ENCODE measurements at places on chromosomes 7 and 10.

DNA sequence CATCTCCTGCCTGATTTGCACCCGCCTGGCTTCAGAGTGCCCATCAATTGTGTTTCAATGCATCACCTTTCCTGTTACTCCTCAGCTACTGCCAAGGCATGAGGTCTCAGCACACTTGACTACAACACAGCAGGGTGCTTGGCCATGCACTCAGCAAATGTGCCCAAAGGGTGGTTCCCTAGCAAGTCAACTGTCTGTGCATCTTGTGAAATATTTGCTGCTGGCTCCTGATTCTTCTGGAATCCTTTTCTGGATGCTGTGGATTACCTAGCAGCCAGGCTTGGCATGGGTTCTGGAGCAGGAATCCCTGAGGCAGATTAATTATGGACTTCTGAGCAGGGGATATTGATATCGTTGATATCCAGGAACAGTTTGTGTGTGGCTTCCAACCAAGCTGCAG is 662.6 kb upstream of the MGMT start:
- no peak for DNase-seq

DNA sequence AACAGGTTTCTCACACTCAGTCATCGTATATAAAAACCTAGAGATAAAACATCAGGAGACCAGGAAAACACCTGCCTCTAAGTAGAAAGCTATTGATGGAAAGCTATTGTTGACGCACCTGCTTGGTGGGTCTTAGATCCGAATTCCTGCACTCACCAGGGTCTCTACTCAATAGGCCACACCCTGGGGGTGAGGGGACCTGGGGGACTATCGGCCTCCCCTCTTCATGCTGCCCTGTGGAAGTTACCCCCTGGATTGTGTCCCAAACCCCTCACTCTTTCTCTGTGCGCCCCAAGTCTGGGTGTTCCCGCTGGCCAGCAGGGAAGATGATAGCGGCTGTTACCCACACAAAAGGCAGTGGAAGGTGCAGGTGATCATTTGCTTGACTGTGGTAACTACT is 313.0 kb downstream of the WDR37 start:
- DNase-seq: no peak

DNA sequence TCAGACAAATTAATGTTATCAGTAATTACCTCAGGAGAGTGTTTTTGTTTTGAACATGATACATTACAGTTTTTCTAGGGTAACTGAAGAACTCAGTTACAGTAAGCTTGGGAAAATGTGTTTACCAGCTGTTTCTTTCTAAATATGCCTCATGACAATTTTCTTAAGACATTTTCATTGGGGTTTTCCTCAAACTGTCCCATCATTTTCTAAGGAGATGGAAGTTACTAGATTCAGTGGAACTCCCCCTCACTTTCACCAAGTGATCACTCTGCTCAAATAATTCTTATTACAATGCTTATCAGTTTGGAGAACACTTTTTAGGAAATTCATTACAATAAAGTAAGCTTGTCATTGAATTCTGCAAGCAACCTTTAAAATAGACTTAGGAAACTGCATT is 6.4 kb upstream of the SPAG6 start:
- DNase-seq: no peak

DNA sequence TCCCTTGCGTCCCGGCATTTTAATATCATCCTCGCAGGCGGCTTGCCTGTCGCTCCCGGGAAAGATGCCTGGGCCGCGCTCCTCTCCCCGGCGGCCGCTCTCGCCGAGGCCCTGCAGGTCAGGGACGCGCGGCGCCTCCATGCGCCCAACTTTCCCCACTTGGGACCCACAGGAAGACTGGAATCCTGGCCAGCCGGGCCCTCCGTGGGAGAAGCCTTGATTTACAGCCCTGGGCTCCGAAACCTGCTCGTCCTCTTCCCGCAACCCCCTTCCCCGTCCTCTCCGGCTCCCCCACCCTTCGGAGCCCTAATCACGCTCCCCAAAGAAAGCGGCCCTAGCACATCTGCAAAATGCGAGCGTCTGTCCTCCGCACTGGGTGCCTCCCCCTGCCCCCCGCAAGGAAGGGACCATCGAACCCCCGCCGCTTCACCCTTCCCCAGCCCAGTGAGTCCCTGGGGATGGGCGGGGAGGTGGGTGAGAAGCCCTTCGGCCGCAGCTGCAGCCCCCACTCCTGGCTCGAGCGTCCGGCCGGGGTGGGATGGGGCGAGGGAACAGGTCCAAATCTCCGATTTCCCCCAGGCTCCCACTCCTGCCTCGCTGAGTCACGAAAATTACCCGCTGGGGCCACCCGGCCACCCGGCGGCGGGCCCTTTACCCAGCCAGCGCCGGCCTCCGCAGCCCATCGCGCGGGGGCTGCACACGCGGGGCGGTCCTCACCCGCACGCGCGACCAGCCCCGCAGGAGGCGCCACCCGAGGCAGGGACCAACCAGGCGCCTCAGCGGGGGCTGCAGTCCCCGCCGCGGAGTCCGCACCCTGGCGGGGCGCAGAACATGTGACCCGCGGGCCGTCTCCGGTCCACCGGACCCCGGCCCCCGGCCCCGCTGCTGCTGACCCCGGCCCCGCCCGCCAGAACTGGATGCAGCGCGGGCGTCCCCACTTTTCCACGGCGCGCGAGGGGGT is 695 bp downstream of the HSPA12A start:
- no peak for DNase-seq

GRCh38 chr7:155959894-155960293 is 147.6 kb upstream of the SHH start:
- DNase-seq: peak; percentile 63

DNA sequence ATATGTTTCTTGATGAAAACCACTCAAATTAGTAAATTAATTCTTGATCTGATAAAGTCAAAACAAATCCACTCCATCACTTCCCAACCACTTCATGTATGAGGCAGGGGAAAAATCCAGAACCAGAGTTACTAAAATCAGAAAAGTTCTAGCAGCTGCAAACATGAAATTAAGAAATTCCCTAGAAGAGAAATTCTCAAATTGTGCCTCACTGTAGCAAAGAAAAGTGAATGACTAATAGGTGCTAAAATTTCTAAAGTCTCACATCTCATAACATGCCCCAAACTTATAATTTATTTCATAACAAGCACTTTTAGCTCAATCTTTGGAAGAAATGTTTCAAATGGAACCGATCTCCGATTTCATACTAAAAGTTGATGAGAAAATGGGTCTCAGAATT is 345.0 kb upstream of the AOAH start:
- DNase-seq: no peak

DNA sequence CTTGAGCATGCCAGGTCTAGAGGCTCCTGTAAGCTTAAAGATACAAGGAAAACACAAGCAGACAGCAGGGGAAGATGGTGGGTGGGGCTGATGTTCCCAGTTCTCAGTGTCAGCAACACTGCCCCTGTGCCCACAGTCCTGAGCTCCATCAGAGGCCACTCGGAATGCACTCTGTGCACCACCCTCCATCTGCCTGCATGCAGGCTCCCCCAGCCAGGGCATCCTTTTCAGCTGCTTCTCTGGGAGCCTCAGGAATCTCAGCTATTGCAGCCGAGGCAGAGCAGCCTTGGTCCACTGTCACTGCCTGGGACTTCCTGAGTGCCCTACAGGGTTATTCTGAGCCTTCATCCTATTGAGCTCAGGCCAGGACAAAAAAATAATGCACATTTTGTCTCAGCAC is 22.2 kb downstream of the LBX1 start:
- no peak for DNase-seq

DNA sequence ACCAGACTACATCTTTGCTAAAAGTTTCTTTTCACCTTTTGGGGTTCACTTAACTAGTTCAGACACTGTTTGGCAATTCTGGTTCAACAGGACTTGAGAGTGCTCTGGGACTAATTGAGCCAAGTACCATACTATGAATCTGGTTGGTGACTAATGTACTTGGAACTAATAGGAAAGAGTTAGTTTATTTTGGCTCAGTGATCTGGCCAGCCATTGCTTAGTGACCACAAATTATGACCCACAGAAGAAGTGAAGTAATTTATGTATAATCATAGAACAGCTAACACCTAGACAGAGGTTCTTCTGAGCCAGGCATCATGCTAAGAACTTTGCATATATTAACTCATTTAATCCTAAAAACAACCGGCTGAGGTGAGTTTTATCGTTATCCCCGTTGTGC is 126.5 kb upstream of the JCAD start:
- no peak for DNase-seq

- DNase-seq: no peak
These were observed 69.4 kb downstream of the DNAJB6 start for GRCh38 chr7:157405914-157406810.

- no peak for DNase-seq
These were observed 27.7 kb upstream of the MYH16 start for GRCh38 chr7:99244939-99245338.

DNA sequence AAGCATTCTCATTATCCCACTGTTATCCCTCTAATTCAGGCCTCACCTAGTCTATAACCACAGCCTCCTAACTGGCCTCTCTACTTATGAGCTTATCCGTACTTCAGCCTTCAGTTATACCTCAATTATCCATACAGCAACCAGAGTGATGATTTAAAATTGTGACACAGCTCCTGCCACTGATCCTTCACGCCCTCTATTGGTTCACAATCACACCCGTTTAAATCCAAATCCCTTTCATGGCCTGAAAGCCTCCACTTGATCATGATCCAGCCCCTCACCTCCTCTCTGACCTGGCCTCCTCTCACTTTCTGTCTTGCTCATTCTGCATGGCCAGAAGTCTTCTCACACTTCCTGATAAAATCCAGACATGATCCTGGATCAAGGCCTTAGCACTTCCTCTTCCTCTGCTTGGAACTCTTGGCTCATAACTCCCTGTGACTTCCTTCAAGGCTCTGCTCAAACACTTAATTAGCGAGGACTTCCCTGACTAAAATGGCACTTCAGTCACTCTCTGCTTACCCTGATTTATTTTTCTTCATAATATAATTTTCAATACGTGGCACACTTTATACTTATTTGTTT is 19.0 kb upstream of the TMEM26 start:
- no peak for DNase-seq

DNA sequence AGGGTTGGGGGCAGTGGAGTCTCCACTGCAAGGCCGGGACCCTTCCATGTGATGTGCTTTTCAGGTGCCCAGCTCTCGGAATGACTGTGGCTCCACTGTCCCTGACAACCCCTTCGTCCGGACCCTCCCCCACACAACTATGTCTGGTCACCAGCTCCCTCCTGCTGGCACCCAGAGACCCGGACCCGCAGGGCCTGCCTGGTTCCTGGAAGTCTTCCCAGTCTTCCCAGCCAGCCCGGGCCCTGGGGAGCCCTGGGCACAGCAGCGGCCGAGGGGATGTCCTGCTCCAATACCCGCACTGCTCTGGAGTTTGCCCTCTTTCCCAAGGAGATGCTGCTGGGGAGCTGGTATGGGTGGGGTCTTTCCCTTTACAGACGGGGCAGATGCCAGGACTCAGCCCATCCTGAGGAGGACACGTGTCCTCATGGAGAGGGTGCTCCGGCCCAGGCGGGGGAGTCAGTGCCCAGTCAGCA is 5.5 kb downstream of the ATP6V0E2 start:
- no peak for DNase-seq

DNA sequence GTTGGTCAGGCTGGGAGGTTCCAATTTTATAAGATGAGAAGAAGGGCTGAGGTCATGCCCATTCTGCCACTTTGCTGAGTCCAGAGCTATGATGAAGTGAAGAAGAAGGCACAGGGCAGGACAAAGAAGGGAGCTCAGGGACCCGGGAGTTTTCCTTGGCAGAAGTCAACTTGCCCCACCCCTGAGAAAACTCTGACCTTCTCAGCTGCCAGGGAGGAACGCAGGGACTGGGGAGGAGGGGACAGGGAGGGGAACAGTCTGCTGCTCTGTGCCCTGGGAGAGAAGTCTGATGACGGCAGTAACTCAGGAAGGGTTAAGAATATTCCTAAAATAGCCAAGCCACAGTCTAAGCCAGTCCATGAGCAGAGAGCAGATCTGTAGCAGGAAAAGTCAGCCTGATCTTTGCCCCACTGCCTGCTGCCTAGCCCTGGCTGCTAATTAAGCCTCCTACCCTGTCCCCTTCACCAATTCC is 11.7 kb downstream of the ADIRF start:
- DNase-seq: no peak

- no peak for DNase-seq
These were observed 281.5 kb downstream of the GRID1 start for GRCh38 chr10:86085136-86085535.

DNA sequence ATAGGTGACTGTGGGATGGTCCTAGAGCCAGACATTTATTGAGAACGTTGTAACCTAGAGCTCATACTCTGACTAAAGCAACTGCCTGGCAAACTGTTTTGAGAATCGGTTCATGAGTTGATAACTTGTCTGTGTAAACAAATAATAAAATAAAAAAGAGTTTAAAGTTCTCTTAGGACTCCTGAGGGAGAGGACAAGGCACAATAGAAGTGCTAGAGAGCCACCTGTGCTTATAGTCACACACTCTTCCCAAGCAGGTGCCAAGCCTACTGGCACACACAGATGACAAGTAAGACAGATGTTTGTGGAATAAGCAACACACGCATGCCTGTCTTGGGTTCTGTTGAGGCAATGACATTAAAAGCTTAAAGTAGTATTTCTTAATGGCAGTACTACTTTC is 7.9 kb downstream of the EDRF1 start:
- DNase-seq: no peak

DNA sequence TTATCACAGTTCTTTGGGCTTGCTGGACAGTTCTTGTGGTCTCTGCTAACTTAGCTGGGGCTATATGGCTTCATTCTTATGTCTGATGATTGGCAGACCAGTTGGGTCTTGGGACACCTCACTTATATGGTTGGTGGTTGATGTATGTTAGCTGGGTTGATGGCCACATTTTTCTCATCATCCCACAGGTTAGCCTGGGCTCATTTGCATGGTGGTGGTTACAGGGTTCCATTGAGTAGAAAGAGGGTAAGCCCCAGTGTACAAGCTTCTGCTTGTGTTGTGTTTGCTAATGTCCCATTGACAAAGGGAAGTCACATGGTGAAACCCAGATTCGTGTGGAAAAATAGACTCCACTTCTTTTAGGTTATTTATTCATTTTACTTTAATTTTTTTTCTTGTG is 40.6 kb downstream of the TMEM60 start:
- DNase-seq: no peak

DNA sequence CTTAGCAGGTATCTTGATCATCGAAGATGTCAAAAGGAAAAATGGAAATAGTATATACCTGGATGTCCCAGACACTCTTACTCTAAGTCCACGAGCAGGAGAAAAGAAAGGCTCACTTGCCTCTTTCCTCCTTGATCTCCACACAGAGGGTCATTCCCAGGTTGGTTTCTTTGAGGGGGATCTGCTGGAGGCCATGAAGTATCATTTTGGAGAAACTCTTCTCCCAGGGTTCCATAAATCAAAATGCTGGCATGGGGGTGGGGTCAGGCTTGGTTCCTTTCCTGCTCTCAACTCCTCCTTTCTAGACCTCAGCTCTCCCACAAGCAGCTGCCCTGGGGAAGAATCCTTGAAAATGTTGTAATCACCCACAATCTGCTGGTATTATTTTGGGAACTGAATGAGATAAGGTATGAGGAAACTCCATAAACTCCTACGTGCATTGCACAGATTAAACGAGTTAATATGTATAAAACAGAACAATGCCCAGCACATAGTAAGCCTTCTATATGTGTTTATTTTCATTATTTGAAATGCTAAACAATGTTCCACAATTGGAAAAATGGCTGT is 54.4 kb downstream of the PRKCQ start:
- no peak for DNase-seq

GRCh38 chr7:24334627-24335026 is 50.6 kb downstream of the NPY start:
- no peak for DNase-seq

Data from NCI-H345 (cell line).